ENCODE measurements at places on chromosomes 5 and 9.

DNA sequence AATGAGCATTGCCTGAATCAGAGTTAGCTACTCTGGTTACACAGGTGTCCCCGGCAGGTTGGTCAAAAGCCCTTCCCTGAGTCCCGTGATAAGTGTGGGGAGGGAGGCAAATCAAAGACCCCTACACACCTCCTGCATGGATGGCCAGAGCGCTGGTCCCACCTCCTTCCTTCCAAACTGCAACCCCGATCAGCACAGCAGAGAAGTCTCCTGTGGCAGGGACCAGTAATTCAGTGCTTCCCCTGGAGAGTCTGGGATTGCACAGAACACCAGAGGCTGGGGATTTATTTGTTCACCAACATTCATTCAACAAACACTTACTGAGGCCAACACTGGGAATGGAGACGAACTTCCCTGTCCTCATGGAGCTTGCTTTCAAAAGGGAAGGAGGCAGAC, 46.2 kb downstream of the NSUN2 start:
- DNase-seq = no peak

GRCh38 chr9:34559624-34560455, 29.7 kb downstream of the CNTFR start:
- DNase-seq = no peak

- no peak for DNase-seq
Measured at GRCh38 chr5:81949462-81949861, 22.4 kb upstream of the ATG10 start.

DNA sequence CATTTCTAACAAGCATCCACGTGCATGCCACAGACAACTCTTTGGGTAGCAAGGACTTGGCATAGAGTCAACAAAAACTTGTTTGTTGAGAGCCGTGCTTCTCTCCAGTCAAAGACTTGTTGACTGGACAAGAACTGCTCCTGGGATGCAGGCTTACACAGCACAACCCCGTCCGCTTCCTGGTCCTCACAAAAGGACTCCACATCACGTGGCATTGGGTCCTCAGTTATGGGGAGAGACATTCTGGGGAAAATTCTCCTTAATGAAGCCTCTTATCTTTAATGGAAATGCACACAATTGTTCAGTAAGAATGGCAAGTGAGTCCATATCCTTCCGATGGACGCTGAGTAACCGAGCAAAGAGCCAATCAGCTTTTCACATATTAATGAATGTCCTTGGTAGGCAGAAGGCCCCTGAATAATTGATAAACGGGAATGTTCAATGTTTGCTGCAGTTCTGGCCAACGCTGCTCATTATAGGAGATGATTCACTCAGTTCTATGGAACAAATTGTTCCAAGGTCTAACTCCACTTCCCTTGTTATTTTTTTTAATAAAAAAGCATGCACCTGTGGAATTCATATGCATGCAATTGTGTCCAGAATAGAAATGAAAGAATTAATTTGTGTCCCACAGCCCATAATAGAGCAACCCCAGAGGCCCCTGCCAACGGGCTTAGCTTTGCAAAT, 97.0 kb upstream of the ZNF366 start:
- DNase-seq = no peak

- DNase-seq = no peak
Measured at GRCh38 chr9:127734247-127734746, 797 bp downstream of the TOR2A start.

- no peak for DNase-seq
Measured at GRCh38 chr5:171462928-171463861, 43.7 kb downstream of the FGF18 start.

DNA sequence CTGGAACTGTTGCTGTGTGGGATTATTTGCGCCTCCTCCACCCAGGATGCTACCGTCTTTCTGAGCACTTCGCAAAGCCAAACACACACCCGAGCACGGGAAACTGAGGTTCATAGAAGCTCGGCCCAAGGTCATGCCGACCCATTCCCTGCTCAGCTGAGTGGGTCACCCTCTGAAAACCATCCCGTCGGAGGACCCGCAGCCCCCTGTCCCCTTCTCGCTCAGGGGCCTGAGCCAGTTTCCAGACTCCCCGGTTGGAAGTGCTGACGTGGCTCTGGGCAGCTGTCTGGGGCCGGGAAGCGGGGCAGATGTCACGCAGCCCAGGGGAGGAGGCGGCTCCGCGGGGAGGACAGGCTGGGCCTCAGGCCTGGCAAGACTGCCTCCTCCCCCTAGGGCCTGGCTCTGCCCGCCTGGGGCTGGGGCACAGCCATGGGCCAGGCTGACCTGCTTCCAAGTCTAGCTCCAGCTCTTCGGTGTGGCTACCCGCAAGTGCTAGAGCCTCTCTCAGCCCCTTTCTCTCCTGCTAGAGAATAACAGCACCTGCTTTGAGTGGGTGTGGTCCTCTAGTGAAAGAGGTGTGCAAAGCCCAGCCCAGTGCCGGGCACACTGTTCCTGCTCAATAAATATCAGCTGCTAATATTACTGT, 9.9 kb upstream of the CXXC5 start:
- peak; percentile 61 for DNase-seq

GRCh38 chr9:132242621-132243155, 80.8 kb downstream of the NTNG2 start:
- DNase-seq = no peak

DNA sequence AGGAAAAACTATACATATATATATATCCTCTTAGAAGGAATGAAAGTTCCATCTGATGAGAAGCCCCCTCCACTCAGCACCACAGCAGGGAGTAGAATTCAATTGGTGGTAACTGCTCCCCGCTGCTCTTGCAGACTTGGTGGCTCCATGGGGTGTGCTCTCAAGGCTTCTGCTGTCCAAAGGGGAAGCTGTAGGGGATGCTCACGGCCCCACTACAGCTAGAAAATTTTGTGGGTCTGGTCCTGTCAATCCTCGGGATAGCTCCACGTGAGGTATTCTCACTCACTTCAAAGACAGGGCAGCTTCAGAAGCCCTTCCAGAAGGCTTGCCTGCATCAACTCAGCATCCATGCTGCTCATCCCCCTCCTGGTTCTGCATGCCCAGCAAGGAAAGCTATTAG, 247.2 kb downstream of the CETN3 start:
- no peak for DNase-seq

- no peak for DNase-seq
Measured at GRCh38 chr5:82072138-82072537, 100.3 kb downstream of the ATG10 start.

DNA sequence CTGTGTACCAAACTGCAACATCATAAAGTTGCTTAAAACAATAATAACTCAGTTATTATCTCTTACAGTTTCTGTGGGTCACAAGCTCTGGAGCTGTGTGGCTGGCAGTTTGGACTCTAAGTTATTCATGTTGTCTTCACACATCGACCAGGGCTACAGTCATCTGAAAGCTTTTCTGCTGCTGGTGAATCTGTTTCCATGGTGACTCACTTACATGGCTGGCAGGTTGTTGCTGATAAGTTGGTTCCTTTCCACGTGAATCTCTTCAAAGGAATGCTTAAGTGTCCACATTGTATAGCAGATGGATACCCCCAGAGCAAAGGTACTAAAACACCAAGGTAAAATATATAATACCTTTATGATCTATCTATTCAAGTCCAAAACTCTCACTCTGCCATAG, 44.8 kb upstream of the CYLC2 start:
- no peak for DNase-seq

DNA sequence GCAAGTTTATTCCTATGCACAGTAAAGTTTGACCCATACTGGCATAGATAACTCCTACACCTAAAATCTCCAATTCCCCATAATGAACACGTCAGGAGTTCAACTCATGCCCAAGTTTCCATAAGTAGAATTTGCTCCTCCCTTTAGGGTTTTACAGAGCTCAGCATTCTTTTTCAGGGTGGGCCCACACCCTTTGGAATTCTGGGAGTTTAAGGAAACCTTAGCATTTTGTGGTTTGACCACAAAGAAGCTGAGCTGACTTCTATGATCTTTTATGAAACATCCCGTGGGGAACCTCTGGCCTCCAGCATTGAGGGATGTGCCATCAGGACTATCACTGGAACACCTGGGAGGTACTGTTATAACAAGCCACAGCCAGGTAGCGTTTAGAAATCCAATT, 220.6 kb upstream of the MAP3K1 start:
- DNase-seq = no peak

GRCh38 chr5:139844472-139845145, 49.0 kb downstream of the PSD2 start:
- DNase-seq = peak; percentile 87

DNA sequence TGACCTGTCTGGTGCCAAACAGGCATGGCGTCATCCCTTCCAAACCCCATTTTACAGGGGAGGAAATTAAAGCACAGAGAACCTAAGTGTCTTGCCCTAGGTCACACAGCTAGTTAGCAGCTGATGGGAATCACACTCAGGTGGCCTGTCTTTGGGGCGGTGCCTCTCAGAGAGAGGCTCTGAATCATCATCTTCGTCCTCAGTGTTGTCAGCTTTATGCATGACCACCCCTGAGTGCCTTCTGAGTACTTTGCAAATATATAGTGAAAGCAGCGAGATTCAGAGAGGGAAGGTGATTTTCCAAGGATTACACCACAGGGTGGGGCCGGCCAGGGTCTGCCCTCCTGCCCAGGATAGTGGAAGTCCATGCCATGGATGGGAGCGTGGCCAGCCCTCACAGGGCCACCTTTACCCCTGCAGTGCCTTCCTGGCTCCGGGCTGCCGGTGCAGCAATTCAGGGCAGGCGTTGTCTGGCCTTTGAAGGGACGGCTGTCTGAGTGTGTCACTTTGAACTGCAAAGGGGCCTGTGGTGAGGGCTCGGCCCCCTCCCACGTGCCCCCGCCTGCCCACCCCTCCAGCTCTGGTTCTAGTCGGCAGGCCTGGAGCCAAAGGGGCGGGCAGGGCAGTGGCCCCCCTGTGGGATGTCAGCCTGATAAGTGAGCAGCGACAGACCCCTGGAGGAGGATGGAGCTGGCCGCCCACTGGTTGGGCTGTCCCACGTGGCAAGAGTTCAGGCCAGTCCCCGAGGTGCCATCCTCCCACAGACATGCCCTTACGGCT, 16.9 kb downstream of the LMX1B start:
- no peak for DNase-seq

DNA sequence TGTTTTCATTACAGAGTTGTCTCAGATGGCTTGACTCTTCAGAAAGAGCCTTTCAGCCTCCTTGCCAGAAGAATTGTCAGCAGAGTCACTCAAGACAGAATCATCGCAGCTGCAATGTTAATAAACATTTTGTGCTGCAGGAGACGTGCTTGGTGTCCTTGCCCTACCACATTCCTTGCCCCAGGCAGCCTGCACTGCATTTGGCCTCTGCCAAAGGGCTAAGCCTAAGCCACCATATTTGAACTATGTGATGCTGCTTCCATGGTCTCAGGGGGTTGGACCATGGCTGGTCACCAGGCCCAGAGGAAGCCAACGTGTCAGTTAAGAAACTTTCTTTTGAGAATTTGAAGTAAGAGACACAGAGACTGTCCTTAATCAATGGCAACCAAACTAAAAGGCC, 145.4 kb downstream of the ACTL7B start:
- DNase-seq = no peak

DNA sequence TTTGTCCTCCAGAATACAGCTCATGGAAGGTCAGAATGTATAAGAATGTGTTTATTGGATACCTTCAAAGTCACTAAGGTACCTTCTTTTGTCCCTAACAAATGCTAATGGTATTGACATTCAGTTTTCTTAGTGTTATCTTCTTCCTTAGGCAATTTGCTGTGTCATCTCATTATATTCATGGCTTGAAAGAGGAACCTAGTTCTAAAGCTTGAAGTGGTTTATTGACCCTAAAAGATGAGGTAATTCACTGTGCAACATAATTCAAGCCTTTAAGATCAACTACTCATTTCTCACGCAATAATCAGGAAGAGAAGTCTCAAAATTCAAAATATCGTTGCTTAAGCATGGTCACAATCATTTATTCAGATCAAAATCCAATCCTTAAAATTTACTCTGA, 342.7 kb upstream of the RIOK2 start:
- no peak for DNase-seq

DNA sequence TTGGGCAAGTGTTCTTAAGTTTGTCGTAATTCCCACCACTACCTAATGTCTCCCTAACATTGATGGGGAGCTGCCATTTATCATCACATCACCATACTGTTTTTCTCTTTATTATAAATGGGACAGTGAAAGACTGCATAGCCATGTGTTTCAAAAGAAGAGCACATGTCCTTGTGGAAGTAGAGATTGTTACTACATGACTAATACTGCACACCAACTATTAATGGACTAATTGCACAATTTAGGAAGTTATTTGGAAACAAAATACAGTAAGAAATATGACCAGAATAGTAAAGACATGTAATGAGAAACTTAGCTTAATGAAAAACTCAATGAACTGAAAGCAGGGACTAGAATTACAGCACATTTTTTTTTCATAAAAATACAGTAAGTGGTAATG, 12.0 kb upstream of the ELOVL7 start:
- DNase-seq = no peak

- no peak for DNase-seq
Measured at GRCh38 chr9:14780693-14781092, 58.2 kb upstream of the CER1 start.

- DNase-seq = no peak
Measured at GRCh38 chr5:73170522-73170921, 2.5 kb upstream of the TMEM174 start.

DNA sequence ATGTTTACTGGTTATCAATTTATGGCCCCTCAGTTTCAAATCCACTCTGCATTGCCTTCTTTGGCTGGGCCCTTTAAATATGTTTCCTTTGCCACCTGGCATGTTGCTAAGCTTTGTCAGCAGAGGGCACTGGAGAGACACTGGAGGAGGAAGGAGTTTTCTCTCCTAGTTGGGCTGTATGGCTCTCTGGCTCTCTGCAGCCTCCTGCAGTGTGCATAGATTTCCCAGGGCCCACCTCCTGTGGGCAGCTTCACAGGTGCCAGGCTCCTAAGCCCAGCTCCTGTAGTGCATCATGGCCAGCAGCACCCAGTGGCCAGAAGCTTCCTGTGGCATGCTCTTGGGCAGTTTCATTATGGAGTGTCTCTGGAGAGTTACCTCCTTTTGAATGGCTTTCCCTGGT, 23.3 kb downstream of the CAVIN4 start:
- peak; percentile 65 for DNase-seq

DNA sequence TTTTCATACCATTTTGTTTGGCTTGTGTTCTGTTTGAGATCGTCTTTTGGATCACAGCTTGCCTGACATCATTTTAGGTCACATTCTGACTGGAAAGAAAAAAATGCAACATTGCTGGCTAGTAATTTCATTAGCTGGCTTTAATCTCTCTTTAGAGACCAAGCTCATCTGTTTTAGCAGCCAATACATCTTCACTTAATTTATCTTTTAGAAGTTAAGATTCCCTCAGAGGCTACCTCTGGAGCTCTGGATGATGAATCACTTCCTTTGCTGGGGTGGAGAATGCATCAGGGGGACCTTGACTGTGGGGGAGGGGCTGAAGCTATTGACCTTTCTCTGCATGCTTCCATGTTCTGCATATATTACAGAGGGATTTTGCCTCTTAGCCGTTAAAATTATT, 181.5 kb upstream of the OTULINL start:
- DNase-seq = no peak

Measured in activated effector memory CD4-positive, alpha-beta T cell treated with anti-CD3 and anti-CD28 coated beads, Interleukin-2, amount 50 U/mL, for 16 hours (primary cell).